ENCODE measurements at places on chromosomes 6 and 20.

DNA sequence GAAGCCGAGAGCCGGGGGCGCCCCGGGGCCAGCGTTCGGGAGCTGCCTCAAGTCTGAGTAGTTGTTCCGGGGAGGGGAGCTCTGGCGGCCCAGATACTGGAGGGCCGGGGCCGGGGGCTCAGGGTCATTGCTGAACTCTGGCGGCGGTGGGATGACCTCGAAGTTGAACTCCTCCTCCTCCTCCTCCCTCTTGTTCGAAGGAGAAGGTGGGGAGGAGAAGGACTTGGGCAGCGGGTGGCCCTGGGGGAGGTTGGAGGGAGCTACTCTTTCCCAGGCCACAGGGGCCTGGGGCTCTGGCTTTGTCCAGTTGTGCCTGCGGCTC lies 37.7 kb downstream of the C6orf132 start:
- DNase-seq: no peak

GRCh38 chr20:24773168-24773567 lies 175.9 kb upstream of the CST7 start:
- DNase-seq: peak; percentile 46

DNA sequence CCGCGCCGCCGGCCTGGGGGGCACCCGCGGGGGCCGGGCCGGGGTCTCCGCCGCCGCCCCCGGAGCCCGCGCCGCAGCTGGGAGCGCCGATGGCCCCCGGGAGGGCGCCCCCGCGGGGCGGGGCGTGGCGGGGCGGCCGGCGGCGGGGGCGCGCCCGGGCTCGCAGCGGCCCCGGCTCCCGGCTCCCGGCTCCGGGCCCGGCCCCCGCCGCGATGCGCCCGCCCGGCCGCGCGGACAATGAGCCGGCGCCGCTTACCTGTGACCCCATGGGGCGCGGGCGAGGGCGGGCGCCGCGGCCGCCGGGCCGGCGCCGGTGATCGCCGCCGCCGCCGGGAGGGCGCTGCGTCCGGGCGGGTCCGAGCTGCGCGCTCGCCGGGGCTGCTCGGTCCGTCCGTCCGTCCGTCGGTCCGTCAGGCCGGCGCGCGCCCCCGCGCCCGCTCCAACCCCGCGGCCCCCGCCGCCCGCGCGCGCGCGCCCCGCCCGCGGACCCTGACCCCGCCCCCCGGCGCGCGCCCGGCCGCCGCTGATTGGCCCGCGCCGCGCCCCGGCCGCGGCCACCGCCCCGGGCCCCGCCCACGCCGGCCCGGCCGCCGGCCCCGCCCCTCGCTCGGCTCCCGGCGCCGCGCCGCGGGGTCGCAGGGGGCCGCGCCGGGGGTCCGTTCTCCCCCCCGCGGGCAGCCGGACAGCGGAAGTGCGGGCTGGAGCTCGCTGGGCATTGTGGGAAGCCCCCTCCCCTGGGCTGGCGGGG lies at the start of gene ZBTB46:
TSS of gene ZBTB46 (minus strand) at position 424 of the 748 bp plus-strand sequence. CDS start 40,507 bp downstream, outside the sequence.
- DNase-seq: no peak

- DNase-seq: no peak
Observed at GRCh38 chr6:58113960-58114359, 796.5 kb downstream of the PRIM2 start.

GRCh38 chr6:4511641-4512020 lies 264.6 kb upstream of the CDYL start:
- no peak for DNase-seq

DNA sequence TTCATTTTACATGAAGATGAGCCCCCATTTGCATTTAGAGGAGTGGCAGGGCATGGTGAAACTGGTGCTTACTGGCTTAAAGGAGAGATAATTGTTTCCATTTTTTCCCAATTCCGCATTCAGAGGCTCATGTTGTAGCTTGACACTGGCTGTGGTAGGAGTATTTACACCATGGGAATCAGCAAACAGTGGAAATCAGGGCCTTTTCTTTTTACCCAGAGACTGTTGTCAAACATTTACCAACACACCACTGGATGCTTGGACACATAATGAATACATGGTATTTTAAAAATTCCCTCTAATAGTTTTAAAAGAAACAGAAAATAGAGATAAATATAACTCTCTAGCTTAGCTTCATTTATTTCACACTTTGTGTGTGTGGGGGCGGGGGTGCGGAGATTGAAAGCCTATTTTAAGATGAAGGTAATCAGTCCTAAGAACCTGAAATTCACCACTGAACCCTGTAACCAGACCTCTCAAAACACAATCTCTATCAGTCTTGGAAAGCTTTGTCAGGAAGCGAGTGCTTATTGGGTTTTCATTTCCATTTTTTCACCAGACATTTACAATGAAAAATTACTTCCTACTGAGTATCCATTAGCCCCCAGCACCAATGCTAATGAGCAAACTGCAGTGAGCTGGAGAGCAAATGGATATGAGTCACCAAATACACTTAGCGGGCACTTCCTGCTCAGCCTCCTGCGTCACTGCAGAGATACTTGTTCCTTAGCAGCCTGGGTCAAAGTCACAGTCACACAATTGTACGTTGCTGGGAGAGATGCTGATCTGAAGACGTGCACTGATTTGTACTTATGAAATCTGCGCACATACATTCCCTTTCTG lies 532.0 kb downstream of the BCKDHB start:
- no peak for DNase-seq

DNA sequence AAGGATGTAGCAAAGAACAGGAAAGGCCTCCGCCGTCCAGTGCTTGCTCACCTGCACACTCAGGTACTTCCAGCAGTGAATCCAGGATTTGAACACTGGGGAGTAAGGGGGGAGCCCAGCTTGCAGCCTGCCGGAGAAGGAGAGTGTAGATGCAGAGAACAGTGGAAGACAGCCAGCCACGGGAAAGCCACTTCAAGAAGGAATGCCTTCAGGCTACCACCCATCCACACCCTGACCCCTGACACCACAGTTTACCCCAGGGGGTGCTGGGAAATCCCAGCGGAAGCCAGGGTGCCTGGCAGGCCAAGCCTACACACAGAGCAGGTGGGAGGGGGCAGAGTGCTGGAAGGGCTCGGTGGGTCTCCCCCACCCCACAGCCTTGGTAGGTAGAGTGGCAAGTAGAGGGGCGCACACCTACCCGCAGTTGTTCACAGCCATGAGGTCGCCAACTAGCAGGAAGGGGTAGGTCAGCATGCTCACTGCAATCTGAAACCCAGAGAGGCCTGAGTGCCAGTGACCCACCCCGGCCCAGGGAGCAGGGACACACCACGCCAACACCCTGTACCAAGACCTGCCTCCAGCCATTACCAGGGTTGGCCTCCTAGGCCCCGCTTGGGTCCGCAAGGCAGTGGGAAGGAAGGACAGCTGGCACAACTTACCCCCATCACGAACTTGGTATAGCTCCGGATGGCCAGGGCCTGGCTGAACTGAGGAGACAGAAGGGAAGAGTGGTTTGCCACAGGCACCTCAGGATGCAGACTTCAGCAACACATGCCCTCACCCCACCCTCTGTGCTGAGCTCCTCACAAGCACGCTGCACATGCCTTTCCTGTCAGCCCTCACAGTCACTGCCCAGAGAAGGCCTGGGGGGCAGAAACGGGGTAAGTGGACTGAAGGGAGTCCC lies 15.7 kb downstream of the PI16 start:
- DNase-seq: no peak

DNA sequence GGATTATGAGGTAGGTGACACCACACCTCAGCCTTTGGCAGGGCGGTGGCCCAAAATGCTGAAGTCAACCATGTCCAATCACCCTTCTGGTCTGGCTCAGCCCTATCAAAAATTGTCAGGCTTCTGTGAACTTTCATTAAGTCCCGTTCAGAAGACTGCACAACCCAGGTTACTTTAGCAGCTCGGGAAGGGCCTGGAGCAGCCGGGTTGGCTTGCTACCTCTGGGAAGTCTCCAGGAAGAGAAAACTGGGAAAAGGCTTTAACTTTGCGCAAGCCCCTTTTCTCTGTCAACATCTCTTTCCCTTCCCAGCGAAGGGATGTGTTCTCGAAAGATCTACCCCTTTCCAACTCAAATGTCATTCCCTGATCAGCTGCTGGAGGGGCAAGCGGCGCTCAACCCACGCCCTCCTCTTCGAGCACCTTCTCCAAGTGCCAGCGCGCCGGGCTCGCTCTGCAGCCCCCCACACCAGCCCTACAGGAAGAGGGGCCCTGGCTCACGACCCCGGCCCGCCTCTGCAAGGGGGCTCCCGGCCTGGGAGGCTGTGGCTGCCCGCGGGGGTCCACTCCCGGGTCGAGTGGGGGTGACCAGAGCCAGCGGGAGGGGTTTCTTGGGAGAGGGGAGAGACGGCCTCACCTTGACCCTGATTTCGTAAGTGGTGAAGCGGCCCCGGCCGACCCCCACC lies 573 bp downstream of the SNX3 start:
- DNase-seq: no peak

DNA sequence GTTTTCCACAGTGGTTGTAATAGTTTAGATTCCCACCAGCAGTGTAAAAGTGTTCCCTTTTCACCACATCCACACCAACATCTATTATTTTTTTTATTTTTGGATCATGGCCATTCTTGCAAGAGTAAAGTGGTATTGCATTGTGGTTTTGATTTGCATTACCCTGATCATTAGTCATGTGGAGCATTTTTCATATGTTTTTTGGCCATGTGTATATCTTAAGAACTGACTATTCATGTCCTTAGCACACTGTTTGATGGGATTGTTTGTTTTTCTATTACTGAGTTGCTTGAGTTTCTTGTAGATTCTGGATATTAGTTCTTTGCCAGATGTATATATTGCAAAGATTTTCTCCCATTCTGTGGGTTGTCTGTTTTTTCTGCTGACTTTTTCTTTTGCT lies 820.1 kb downstream of the TENT5A start:
- DNase-seq: no peak

DNA sequence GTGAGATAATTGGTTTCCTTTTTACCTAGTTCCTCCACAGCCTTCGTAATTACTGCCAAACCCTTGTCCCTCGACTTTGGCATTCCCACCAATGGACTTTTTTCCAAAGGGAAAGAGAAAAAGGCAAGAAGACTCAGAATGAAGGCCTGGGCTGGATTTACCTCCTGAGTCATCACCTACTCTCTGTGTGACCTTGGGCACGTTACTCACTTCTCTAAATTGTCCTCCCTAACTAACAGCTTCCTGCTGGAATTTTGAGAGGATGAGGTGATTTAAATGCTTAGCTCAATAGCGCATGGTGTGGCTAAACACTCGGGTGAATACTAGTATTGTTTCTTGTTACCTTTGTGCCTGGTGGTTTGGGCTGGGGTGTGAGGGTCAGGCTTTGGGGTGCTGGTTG lies 146.6 kb downstream of the DHX35 start:
- DNase-seq: no peak

DNA sequence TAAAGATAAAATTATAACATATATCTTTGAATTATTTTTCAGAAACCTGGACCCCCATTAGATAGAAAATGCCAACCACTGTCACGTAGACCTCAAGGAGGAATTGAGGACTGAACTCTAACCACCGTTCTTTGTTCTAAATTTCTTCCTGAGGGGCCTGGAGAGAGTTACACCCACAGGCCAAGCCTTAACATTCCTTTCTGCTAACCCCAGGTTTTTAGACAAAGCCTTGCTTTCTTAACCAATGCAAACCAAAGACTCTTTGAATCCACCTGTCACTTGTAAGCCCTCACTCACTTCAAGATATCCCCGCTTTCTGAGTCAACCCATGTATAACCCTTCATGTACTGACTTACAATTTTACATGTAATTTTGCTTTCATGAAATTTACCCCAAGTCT lies 41.0 kb downstream of the SNX14 start:
- DNase-seq: no peak

- no peak for DNase-seq
Observed at GRCh38 chr20:63857764-63858392, 3.4 kb upstream of the ABHD16B start.

DNA sequence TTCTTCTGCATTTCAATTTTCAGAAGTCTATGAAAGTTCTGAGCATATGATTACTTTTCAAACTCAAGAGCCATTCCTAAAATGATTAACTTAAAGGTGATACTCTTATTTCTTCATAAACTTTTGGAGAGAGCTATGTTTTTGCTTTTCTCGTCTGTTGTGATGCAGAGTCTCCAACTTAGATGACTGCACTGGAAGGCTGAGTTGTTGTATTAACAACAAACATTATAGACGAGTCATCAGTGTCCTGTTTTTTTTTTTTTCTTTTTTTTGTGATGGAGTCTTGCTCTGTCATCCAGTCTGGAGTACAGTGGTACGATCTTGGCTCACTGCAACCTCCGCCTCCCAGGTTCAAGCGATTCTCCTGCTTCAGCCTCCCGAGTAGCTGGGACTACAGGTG lies 101.9 kb downstream of the CD109 start:
- no peak for DNase-seq

DNA sequence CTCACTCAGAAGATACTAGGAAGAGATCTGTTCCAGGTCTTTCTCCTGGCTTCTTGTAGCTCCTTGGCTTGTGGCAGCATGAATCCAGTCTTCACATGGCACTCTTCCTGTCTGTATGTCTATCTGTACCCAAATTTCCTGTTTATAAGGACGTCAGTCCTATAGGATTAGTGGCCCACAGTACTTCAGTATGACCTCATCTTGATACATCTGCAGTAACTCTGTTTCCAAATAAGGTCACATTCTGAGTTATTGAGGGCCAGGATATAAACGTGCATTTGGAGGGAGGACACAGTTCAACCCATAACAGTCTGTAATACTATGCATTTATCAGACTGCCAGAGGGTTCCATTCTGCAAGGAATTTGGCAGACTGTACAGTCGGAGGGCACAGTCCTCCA lies 57.6 kb upstream of the DYNLRB1 start:
- DNase-seq: no peak

GRCh38 chr6:28399350-28400121 lies at the start of gene ZSCAN12:
ZSCAN12 (minus strand) TSS chr6:28399747; CDS start chr6:28398405, 1,342 bp downstream.
- peak; percentile 88 for DNase-seq

GRCh38 chr6:136438441-136438840 lies 111.8 kb downstream of the MAP7 start:
- DNase-seq: no peak

- no peak for DNase-seq
Observed at GRCh38 chr20:55095745-55096400, 620.5 kb downstream of the DOK5 start.

GRCh38 chr6:161068321-161068741 lies 76.8 kb downstream of the MAP3K4 start:
- no peak for DNase-seq

- no peak for DNase-seq
Observed at GRCh38 chr20:51801122-51801822, 1.0 kb downstream of the SALL4 start.

- DNase-seq: no peak
Observed at GRCh38 chr6:14211562-14211942, 94.0 kb downstream of the CD83 start.

GRCh38 chr20:14717134-14717999 lies 380.0 kb upstream of the FLRT3 start:
- no peak for DNase-seq

GRCh38 chr6:151389618-151390275 lies 1.6 kb downstream of the ZBTB2 start:
- DNase-seq: no peak

DNA sequence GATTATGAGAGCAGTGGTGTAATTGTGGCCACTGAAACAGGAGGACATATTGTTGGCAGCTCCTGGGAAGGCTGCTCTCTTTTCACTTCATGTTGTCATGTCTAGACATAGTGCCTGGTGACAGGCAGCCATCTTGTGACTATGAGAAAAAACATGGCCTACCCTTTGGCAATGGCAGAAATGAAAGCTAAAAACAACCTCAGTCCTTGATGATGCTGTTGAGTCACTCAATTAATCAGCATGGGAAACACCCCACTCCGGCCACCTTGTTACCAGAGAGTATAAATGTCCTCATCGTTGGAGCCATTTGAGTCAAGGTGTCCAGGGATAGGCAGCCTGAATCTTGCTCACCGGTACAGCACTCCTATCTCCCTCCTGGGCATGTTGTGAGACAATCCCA lies 31.2 kb upstream of the HMGA1 start:
- DNase-seq: no peak

Data from osteocyte (in vitro differentiated cells).